ENCODE measurements at places on chromosomes 12 and 14.

GRCh38 chr12:58143498-58143995 is 202.2 kb downstream of the ATP23 start:
- DNase-seq, result no peak

DNA sequence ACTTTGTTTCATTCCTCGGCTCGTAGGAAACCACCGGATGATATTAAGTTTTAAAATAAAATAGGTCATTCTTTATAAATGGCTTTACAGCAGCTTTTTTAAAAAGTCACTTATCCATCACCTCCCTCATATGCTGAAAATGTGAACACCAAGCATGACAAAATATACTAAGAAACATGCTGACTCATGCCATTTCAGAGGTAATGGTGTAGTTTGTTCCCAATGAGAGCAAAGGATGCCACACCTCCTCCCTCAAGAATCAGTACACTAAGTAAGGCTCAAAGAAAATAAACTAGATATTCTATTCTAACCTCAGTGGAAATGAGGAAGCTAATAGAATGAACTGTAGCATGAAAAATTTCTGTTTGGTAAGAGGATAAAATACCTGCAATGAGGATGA is 5.5 kb upstream of the DIO2 start:
- DNase-seq, result no peak

GRCh38 chr14:22333422-22334274 is 255.4 kb downstream of the DAD1 start:
- no peak for DNase-seq

DNA sequence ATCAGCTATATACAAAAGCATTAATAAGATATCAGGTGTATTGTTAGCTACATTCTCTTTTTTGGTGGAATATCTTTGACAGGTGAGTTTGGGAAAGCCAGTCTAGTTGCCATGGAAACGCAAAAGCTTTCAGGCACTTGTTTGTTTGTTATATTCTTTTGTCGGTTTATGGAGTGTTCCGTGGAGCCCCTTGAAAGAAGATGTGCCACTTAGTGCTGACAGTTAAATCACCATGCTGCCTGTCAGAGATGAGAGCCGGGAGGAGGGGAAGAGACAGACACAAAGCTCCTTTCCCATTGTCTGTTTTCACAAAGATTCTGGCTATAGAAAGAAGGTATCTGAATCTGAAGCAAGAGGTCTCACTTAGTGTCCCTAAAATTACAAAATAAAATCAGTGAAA is 170.8 kb downstream of the SNAPC1 start:
- DNase-seq, result no peak

- DNase-seq, result no peak
Measured at GRCh38 chr12:11764837-11765236, 115.4 kb downstream of the ETV6 start.

DNA sequence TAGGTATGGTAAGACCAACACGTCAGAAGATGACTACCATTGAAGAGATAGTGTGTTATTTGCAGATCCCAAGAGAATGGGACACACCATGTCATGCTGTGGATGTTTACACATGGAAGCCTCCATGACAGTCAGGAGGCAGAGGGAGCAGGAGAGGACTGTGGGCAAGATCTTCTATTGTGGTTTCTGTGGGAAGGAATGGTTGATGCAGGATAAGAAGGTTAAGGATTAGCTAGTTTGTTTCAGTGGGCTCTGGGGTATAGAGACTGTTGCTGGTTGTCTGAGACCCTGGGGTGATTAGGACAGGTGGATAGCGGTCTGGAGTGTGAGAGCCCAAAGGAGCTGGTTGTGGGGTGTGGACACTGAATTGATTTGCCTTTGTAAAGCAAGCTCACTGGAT is 23.3 kb downstream of the TAS2R7 start:
- DNase-seq, result no peak

GRCh38 chr14:59811073-59811472 is 59.5 kb downstream of the RTN1 start:
- no peak for DNase-seq

DNA sequence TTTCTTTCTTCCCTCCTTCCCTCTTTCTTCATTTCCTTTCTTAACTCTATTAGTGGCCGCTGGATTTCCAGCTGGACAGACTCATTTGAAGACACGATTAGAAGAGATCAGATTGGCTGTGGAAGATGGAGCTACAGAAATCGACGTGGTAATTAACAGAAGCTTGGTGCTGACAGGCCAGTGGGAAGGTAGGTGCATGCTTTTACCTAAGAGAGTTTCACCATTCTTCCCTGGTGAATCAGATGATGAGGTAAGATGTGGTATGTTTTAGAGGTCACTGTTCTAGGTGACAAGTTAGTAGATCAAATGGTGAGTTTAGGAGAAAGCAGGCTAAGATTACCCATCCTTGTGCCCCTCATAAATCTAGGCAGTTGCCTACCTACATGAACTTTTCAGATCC is 51.6 kb downstream of the DERA start:
- no peak for DNase-seq

DNA sequence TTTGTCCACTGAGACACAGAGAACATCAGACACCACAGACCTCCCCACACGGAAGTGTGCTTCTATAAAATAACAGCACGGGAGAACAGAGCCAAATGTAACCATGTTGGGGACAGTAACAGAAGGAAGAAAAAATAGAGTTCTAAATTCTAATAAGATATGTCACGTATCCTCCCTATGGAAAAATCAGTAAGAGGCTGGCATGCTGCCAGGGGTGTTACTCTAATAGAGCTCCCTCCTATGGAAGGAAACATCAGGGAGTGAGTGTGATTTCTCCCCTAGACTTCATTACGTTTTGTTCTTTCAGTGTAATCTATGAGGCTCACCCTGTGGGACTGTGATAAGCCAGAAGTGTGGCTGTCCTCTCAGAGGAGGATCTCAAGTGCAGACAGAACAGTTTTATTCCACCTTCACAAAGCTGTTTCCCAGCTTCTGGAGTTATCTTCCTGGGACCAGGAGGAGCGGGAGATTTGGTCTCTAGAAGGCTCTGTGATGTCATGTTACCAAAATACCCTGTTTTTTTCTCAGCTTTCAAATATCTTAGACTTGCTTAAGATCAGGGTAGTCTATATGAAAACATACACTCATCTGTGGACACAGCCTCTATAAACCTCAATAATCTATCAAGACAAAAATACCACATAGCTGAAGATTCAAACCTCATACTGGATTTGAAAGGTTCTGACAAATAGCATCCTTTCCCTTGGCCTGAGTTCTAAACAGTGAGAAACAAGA is 69.3 kb downstream of the ZFC3H1 start:
- no peak for DNase-seq

DNA sequence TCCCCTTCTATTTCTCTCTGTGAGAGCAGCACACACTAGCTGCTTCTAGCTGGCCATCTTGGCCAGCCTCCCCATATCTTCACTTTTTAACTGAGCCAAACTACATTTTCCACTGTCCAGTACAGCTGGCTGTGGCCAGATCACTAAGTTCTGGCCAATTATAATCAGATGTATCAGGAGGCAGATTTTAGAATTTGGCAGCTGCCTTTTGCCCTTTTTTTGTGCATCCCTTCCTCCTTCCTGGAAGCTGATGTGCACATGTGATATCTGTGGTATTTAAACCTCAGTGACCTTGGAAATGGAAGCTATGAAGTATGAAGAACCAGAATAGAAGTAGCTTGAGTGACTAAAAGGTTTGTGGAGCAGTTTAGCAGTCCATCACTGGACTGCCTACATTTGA is 49.8 kb upstream of the ANO6 start:
- no peak for DNase-seq

GRCh38 chr12:78885466-78885865 is 20.9 kb downstream of the SYT1 start:
- no peak for DNase-seq

DNA sequence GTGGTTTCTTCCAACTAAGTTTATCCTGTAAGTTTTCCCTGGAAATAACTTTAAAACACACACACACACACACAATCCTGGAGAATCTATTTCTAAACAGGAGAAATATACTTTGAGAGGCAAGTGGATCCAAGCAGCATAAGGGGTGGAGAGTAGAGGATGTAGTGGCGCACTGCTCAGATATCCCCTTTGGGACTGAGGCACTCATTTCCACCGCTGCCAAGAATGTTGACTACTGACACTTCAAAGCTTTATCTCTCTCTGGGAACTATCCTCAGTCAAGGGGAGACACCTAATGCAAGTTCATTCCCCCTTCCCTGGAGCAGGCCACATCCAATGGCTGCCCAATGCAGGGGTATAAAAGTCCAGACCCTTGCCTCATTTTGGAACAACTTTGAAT is 75.8 kb downstream of the CAPZA3 start:
- DNase-seq, result no peak

- no peak for DNase-seq
Measured at GRCh38 chr12:52942901-52943181, 6.1 kb upstream of the KRT18 start.

DNA sequence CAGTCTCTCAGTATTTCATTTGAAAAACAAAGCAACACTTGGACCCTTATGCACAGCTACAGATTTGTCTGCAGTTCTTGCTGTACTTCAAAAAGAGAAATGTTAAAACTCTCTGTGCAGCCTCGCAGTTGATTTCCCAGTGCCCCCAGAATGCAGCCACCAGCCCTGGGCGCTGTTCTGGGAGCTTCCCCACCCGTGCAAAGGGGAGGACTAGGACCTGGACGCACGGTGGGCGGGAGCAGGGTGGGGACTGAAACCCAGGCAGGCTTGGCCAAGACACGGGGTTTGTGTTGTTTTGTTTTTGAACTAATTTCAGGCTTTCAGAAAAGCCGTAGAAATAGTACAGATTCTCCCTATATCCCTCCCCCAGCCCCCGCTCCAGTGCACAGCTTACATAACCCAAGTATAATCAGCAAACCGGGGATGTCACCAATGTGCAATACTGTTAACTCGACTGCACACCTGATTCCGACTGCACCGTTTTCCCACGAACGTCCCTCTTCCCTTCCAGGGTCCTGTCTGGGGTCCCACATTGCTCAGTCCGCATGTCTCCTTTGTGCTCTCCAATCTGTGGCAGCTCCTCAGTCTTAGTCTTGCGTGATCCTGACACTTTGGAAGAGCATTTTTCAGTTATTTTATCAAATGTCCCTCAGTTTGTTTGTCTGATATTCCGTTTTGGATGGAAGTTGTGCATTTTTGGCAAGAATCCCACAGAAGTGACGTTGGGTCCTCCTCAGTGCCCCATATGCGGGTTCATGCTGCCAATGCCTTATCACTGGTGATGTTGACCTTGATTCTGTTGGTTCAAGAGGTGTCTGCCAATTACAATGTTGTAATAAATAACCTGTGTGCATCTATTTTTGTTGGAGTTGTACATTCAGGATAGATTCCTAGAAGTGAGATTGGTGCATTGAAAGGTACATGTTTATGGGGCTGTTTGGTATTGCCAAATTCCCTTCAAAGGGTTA is 95.9 kb downstream of the SETD3 start:
- no peak for DNase-seq

GRCh38 chr12:81136519-81136918 is 58.6 kb downstream of the ACSS3 start:
- no peak for DNase-seq

DNA sequence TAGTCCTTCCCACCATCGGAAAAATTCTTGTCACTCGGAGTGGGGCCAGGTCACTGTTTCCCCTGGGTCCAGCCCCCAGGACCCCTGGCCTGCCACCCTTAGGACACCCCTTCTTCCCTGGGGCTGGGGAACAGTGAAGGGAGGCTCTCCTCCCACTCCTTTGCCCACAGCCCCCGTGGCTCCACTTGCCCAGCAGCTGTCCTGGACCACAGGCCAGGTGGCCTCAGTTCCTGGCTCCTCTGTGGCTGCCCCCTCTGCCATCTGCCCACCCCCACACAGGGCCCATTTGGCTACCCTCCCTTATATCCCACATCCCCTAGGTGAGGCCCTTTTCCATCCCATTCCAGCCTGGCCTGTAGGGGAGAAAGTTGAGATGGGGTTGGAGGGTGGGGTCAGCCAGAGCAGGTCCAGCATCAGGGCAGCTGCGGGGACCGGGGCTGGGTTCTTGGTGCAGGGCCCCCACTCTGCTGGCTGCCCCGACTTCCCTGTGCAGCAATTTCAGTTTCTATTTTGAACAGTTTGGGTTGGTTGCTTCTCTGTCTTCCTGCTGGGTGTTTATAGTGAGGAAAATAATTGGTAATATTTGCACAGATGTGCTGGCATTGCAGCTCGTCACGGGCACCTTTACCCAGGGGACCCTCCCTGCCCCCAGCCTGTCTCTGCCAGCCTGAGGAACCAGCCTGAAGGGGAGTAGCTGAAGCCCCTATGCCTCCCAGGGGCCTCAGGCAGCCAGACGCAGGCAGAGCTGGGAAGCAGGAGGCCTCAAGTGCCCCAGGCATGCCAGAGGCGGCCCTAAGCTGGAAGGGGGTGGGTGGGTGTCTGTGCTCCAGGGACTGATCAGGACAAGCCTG is 23.4 kb downstream of the SYNDIG1L start:
- no peak for DNase-seq

DNA sequence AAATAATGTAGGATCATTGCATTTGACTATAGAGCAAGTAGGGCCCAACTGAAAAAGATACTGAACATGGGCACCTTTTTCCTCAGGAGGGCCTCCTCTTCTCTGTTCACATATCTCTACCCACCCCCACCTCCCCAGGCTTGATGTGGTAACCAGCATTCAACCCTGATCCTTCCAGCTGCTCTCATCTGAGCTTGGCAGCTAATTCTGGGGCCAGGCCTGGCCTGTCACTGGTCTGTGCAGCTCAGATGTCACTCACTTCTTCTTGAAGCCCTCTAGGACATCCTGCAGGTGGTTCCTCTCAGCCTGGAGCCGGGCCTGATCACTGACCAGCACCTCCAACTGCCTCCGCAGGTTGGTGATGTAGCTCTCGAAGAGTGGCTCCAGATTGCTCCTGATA is 2.1 kb downstream of the KRT84 start:
- no peak for DNase-seq

DNA sequence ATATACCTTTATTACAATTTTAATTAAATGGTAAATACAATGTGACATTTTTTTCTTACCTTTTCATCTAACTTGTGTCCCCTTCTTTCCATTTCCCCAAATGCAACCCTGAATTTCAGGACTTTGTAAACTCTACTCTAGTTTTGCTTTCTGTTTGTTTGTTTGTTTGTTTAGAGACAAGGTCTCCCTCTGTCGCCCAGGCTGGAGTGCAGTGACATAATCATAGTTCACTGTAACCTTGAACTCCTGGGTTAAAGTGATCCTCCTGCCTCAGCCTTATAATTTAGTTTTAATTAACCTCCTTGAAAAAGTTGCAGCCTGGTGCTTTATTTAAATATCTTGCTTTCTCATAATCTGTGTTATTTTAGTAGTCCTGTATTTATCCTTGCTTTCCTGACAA is 59.0 kb upstream of the MON2 start:
- no peak for DNase-seq

GRCh38 chr12:52658196-52658595 is 6.2 kb upstream of the KRT2 start:
- no peak for DNase-seq

- no peak for DNase-seq
Measured at GRCh38 chr14:74502236-74503019, 8.9 kb downstream of the ISCA2 start.

Measured in stimulated activated CD8-positive, alpha-beta memory T cell treated with anti-CD3 and anti-CD28 coated beads, Interleukin-4, amount 100 ng/mL, for 1 hour (primary cell).